ENCODE measurements at places on chromosomes 7 and 10.

DNA sequence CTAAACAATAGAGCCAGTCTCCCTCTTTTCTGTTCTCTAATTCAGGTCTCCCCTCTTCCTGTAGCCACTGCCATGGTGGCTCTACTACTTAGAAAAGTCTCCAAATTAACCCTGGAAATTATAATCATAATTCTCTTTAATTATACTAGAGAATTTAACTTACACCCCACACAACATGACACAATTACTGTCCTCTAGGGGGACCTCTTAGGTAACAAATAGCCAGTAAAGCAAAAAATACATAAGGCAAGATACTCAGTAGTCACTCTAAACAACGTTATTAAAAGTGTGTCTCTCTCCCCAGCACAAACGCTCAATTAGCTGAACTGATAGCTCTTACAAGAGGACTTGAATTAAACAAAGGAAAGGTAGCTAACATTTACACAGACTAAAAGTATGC, 44.3 kb upstream of the ZNF107 start:
- DNase-seq, result no peak

DNA sequence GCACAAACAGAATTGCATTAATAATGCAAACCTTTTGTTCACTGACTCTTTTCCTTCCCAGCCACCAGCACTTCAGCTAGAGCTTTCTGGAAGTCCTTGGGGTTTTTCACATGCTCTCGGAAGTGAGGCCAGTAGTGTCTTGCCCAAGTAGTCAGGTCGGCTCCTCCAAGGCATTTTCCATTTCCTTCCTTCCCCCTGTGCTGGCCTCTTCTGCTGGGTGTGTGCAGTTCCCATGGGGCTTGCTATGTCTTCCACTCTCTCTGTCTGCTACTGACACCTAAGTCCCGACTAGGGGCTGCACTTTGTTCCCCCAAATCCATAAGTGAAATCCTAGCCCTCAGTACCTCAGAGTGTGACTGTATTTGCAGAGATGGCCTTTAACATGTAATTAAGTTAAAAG, 175.6 kb upstream of the BMPER start:
- DNase-seq, result no peak

DNA sequence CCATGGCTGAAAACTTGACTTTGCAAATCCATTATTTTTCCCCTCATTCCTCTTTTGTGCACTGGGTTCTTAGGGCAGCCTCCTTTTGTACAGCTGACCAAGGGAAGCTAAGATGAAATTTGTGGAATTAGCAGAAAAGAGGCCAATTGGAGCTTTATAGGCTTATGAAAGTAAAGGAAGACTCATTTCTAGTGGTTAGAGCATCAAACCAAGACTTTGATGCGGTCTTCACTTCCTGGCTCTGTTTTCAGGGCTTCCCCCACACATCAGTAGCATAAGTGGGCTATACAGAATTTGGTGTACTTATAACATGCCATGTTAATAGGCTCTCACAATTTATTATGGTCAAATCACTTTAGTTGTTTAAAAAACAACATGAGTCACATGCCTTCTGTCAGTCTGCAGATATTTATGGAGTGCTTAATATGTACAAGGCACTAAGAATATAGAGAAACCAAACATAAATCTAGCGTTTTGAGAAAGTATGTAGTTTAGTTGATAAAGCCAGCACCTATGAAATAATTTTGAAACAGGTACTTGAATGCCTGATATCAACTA, 5.7 kb downstream of the AUTS2 start:
- DNase-seq, result no peak

DNA sequence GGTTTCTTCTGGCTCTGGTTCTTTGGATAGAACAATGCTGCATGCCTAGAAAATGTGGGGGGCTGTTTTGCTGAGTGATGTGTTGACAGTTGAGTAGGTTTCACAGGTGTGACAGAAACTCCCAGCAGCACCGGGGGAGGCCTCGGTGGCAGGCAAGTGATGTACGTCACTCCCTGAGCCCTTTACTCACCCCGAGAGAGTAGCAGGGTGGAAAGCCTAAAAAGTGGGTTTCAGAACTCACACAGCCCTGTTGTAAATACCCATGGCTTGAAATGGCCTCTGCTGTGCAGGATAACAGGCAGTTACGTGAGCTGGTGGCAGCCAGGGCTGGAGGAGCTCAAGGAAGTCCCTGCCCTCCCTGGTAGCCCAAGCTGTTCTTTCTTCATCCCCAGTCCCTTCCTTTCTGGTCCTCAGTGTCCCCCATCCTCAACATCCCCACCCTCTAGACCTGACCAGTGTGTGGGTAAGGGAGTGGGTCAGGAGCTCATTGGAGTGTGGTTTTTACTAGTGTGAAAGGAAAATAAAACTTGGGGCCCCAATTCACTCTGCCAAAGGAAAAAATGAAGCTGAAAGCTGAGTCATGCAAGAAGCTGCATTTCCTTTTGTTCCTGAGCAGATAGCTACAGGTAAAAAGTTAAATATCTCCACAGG, 258.1 kb downstream of the STK31 start:
- DNase-seq, result no peak

GRCh38 chr10:113651021-113651420, 12.8 kb downstream of the NRAP start:
- no peak for DNase-seq
